CD4-positive, CD25-positive, alpha-beta regulatory T cell (primary cell): ENCODE measurements at places on chromosomes 12 and 14.

DNA sequence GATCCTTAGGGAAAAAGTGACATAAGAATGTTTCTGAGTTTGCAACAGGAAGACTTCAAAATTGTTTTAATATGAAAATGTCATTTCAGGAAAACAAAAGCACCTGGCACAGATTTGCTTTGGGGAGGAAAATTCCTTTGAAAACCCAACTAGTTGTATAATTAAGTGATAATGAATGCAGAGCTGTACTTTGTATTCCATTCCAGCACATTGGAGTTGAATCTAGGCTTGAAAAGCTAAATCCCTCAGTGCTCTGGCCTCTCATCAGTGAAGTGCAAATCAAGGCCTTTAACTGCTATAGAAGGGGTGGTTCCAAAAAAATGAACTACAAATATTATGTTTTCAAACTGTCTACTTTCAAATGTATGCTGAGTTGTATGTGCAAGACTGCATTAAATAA lies 19.6 kb upstream of the C12orf42 start:
- no peak for DNase-seq

- DNase-seq = no peak
Observed at GRCh38 chr12:67625004-67625403, 23.5 kb upstream of the DYRK2 start.

DNA sequence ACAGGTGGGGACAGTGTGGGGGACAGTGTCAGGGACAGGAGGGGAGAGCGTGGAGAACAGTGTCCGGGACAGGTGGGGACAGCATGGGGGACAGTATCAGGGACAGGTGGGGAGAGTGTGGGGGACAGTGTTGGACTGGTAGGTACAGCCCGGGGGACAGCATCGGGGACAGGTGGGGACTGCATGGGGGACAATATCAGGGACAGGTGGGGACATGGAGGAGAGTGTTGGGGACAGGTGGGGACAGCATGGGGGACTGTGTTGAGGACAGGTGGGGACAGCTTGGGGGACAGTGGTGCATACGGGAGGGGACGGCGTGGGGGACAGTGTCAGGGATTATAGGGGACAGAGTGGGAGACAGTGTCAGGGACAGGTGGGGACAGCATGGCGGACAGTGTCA lies 212.3 kb downstream of the TMEM121 start:
- DNase-seq = no peak

DNA sequence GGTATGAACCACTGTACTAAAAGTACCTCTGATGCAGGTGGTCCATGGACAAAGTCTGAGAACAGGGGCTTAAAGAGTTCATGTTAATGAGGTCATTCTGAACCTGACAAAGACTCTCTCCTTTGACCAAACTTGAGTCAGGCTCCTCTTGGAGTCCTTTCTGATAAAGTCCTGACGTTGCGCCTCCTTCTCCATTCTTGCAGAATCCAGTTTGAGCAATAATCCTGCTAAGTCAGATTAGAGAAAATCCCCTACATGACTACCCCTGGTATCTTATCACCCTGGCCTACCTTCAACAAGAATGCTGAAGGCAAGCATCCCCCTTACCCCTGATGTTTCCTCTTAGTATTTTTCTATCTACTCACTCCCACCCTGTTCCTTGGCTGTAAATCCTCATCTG lies 46.0 kb upstream of the ISM2 start:
- no peak for DNase-seq

DNA sequence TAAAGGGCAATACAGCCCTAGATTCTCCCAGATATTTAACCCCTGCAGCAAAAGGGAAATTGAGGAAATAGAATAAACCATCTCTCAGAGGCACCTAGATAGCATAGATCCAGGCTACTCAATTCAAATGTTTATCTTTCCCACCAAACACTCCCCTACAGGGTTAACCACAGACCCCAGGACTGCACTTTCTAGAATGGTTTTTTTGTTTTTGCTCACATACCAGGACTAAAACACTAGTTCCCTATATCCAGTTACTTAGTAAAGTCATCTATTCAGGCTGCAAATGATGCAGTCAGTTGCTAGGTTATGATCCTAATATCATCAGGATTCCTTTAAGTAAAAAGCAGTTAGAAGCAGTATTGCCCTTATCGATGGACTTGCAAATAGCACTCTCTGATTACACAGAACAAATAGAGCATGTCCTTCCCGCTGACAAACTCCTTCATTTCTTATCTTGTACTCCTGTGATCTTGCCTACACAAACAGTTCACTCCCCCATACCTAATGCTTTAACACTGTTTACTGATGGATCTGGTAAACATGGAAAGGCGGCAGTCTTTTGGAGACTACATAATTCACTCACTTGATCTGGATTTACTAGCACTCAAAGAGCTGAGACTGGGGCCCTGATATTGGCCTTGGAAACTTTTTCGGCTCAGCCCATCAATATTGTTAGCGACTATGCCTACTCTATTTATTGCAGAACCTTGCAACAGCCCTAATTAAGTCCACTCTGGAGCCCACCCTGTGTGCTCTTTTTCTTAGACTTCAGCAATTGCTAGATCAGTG lies 257.2 kb upstream of the DIO2 start:
- DNase-seq = no peak

- DNase-seq = no peak
Observed at GRCh38 chr12:77893918-77894317, 63.2 kb downstream of the NAV3 start.
